ENCODE measurements at places on chromosomes 11 and 22. TPM values are rescaled to one million over a fixed set of nuclear protein-coding genes. Genes with fewer than 3 reads are reported as not detected.

- no peak for DNase-seq
- H3K4me1 ChIP-seq: peaks cover 7% of the 10 kb centered on the region
- H3K36me3 ChIP-seq: no peaks in the 10 kb centered on the region
- no peak overlapping the region for H3K4me3 ChIP-seq
These were observed 14.2 kb downstream of the RTL6 start for GRCh38 chr22:44483878-44484277.

DNA sequence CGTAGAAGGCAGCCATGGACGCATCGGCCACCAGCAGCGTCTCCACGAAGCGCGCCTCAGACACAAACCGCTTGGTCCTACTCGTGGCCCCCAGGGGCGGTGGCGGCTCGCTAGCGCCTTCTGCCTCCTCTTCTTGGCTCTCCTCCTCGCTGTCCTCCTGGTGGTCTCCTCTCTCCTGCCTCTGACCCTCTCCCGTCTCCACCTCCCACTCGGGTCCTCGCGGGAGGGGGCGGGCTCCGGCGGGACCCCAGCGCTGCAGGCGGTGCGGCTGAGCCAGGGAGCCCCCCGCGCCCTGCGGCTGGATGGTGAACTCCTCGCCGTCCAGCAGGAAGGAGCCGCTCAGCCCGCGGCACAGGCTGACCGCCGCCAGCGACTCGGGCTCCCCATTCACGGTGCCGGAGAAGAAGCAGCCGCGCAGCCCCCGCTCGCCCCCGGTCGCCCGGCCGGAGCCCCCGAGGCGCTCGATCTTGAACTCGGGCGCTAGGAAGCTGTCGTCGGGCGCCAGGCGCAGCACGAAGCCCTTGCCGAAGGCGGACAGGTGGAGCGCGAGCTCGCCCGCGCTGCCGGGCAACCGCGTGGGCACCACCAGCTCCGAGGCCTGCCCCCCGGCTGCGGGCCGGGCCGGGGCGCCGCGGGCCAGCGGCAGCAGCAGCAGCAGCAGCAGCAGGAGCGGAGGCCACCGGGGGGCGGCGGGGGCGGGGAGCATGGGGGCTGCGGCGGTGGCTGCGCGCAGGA lies 661 bp downstream of the ADAMTS8 start:
- peaks cover 36% of the 10 kb centered on the region for H3K27me3 ChIP-seq
- DNase-seq: no peak
- H3K4me3 ChIP-seq: peak overlapping the region; percentile 50

DNA sequence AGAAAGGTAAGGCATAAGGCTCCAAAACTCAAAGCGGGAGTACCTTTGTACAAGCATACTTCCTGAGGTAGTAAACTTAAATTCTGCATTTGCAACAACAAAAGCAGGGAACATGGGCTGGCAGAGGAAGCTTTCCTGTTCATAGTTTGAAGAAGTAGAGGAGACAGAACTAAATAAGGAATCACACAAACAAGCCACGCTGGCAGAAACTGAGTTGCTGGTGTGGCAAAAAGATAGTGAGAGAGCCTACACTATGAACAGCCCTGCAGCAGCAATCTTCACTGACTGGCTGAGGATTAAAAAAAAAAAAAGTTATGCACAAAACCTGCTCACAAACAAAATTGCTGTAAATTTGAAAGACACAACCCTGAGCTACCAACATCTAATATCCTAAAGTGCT lies 46.5 kb downstream of the FCHSD2 start:
- peaks cover 16% of the 10 kb centered on the region for H3K4me1 ChIP-seq
- DNase-seq: peak; percentile 22
- H3K36me3 ChIP-seq: no peaks in the 10 kb centered on the region
- H3K4me3 ChIP-seq: no peak overlapping the region
- H3K27me3 ChIP-seq: no peaks in the 10 kb centered on the region

IFITM2 gene
- 843 TPM for polyA plus RNA-seq

POU2AF2 gene
- not detected for polyA plus RNA-seq

IGHMBP2 gene
- 24.3 TPM for polyA plus RNA-seq

TMEM218 gene
- polyA plus RNA-seq: 7.6 TPM

PPARA gene
- 20.3 TPM for polyA plus RNA-seq
